ENCODE measurements at places on chromosomes 5 and 9.

DNA sequence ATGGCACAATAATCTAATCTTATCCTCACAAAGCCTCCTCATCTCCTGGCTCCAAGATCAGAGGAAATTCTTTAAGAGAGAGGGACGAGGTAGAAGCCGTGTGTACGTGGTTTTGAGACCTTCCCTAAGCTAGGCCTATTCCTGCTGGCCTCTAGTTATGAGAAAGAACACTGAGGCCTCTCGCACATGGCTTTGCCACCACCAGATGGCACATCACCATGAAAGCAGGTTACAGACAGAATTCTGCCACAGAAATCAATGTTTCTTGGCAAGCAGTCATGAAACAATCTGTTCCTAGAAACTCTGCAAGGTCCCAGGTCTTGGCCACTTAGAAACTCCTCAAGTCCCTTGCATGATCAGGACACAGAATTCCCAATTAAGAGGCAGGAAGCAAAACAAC, 268.2 kb upstream of the TAS2R1 start:
- peak; percentile 47 for DNase-seq

DNA sequence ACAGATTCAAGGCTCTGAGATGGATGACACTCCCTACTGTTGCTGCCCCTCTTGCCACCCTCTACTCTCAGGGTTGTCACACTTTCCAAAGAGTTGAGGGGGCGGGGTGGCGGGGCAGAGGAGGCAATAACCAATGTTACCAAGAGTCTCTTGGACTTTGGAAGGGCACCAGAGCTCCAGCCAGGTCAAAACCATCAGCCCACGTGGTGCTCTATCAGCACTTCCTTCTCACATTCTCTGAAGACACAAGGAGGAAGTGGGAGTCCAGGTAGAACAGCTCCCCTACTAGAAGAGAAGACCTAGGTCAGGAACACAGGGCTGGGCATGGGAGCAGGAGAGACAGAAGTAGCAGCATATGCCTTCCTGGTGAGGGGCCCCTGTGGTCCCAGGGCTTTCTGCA, 33.0 kb upstream of the PIK3R1 start:
- DNase-seq: no peak

DNA sequence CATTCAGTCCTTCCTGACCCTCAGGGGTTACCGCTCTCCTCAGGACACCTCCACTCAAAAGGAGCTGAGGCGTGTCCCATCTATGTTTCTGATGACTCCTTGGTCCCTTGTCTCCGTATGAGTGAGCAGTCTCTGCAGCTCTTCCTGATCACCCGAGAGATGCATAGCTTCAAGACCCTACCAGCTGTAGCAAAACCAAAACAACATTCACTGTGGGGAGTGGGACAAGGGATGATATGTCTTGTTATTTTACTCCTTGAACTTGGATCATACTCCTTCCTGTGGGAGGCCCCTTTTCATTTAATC, 14.4 kb downstream of the GLDC start:
- DNase-seq: no peak

GRCh38 chr9:98882569-98882923, 61.2 kb upstream of the COL15A1 start:
- no peak for DNase-seq

DNA sequence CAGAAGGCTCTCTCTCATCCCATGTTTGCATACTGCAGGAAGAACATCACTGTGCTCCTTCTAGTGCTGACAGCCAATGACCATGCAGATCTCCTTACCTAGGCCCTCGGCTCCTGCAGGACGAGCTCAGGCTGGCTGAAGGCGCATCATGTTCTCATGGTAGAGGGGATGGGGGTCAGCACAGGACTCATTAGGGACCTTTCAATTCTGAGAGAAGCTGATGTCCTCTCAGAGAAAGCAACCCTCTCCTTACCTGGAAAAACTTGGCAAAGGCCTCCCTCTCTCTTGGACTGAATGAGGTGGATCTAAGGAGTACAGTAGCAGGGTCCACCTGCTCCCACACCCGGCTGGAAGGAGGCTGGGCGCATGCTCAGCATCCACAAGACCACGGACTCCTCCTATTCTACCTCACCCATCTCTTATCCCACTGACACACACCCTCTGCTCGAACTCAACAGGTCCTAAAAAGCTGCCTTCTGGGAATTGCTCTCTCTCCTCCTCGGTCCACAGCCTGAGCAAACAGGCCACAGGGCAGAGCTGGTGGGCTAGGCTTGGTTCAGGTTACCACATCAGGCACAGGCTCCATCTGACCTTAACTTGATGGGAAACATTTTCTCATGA, 2.9 kb downstream of the IPPK start:
- no peak for DNase-seq

GRCh38 chr5:85920984-85921383, 696.8 kb upstream of the COX7C start:
- no peak for DNase-seq

DNA sequence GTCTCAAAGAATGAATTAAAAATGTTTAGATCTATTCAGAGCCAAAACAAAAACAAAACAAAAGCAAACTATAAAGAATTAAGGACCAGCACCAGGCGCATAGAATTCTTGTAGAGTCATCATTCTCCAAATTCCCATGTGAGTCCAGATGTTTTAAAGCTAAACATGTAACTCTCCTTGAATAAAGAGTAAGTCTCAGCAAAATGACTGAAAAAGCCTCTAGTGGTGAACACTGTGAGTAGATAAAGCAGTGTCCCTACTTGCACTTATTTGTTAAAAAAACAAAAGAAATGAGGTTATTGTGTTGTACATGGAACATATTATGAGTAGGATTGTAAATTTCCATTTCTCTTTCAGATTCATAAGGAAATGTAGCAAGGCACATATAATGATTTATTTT, 44.0 kb downstream of the NNT start:
- no peak for DNase-seq

DNA sequence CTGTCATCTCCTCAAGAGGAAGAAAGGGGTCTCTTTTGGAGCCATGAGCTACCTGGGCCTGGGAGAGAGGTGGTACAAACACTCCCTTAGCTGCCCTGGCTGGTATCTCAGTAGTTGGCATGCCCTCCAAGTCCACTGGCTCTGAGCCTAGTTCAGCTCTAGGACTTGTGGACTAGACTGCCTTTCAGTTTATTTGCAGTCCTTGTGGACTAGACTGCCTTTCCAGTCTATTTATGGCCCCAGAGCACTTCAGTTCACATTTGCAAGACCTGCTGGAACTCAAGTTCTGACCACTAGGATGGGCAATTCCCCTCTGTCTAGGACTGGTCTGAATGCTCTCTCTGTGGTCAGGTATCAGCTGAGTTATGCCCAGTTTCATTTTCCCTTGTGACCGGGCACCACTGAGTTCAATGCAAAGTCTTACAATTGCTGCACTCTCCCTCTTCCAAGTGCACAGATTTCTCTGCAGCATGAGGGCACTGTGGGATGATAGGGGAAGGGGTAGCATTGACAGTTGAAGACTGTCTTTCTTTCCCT, 1019.0 kb downstream of the TAF11L14 start:
- DNase-seq: no peak

DNA sequence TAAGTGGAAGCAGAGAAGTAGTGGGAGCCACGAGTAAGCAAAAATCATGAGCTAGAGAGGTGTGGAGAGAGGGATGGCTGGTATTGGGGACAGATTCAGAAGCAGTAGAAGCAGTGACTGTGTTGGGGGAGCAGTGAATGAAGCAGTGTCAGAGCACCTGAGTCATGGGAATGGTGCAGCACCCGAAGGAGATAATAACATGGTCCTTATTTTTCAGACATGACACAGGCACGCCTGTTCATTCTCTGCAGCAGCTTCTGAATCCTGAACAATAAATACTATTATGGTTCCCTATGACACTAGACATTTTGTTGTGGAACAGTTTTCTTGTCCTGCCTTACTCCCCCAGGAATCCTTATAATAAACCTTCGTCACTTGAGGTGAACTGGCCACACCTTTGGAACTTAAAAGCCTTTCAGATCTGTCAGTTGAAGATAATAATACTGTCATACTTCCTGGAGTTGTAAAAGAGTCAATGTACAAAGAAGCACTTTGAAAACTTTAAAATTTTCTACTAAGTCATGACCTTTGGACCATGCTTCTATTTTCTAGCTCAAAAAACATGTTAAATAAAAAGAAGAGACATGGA, 7.0 kb upstream of the RASA1 start:
- no peak for DNase-seq

- no peak for DNase-seq
Observed at GRCh38 chr5:30867711-30868110, 325.8 kb upstream of the CDH6 start.

DNA sequence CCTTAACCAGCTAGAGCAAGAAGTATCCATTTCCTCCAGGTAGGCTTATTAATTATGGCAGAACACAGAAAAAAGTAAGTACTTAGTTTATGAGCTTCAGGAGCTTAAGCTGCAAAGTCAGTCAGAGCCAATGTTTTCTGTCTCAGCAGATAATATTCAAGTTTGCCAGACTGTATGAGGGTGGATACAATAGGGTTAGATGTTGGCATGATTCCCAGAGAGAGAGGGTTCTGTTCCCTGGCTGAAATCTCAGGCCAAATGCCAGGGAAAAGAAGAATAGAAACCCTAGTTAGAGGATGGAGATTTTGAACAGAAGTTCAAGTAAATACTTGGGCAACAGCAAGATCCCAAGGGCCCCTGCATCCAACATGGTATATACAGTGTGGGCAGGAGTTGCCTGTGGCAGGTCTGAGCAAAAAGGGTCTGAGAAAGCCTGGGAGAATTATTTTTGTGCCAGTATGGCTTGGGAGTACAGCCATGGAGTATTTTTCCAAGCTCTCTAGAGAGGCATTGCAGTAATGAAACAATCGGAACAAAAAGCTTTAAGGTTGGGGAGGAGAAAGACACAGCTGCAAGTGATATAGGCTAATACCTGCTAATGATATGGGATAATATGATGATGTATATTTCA, 31.0 kb upstream of the ISOC1 start:
- DNase-seq: no peak

DNA sequence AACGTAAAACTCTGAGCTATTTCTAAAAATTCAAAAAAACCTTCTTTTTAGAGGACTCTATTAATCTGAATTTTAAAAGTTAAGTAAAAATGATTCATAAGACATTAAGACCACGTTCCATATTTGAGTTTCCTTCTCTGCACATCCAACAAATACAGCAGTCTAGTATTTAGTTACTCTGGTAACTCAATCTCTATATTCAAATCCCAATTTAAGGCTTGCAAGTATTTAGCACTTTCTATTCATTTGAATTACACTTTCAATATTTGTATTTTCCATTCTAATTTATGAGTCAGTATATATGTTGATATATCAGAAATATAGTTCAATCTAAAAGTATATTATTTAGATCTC, 17.7 kb downstream of the RFX3 start:
- DNase-seq: no peak

DNA sequence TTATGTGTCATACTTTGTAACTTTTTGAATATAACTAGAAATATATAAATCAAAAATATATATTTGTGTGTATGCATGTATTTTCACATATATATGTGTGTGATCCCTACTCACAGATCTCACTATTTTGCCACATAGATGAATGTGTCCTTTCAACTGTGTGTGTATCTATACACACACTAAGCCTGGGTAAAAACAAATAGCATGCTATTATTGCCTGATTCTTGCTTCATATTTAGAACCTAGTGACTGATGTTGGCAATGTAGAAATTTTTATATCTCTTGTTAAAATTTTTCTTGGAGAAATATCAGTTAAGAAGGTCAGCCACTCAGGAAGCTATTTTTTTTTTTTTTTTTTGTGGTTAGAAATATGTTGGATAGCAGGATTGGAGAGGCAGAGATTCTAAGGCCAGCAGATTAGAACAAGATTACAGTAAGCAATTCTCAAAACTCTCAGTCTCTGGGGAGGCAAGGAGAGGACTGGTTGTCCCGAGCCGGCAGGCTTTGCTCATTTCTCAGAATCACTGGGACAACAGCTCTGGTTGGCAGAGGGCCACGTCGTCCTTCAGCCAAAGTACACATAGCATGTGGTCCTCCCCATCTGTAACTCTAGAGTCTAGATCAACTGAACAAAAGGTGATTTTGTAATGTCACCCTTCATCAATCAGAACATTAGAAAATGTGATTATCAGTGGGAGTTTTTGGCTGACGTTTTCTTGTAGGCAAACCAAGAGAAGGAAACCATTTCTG, 19.7 kb downstream of the C6 start:
- DNase-seq: peak; percentile 3

DNA sequence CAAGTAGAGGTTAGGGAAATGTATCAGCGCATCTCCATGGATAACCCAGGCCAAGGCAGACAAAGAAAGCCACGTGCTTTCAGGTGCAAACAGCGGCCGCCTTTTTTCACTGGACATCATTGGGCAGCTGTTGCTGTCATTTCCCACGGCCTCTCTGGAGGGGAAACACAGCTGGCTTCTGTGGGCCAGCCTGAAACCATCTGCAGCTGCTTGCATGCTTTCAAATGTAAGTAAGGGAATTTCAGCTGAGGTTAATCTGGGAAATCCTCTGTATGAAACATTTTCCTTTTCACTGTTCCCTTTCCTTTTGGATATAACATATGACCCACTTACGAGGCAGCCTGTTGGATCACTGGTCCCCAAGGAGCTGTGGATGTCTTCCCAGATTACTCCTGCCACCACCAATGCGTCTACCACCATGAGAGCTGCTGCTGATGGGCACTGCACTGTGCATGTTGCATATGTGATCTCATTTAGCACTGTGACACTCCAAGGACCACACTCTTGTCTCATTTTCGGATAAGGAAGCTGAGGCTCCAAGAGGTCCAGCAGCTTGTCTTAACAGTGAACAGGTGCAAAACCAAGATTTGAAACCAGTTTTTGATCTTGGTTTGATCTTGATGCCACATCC, 106.3 kb downstream of the C9orf152 start:
- no peak for DNase-seq

DNA sequence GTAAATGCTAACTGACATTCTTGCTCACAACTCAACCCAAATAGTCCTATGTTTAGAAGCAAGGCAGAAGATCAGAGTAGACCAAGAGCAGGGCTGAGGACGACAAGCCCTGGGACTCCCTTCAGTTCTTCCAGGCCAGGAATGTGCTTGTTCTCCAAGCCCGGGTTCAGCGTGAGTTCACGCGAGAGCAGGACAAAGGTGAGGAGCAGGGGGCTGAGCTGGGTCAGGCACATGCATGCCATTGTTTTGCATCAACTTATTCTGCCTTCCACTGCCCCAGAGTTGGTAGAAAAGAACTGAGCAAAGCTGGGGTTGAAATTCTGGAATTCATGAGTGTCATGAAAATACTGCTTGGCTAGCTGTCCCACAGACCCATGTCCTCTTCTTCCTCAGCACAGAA, 206.5 kb downstream of the PAX5 start:
- DNase-seq: no peak

DNA sequence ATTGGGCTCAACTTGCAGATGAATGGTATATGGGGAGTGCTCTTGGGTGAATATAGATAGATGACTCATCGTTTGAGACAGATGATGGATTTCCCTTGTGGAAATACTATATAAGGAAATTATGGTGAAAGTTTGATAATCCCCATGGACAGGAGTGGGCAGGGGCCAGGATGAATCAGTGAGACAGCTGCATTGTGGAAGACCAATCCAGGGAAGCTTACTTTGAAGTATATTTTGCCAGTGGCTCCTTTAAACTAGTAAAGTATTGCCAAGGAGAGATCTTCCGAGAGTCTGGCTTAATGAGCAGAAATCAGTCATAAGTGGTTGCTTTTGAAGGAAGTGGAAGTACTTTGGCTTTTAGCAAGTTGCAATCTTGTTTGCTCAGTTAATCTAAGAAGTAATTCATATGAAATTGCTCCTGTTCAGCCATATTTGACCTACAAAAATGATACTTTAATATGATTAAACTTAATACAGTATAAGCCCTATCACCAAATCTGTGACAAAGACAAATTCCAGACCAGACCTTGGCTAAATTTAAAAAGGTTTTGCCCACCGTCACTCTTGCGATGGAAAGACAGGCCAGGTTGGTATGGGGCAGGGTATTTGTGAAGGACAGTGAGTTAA, 9.3 kb upstream of the TNC start:
- no peak for DNase-seq

GRCh38 chr9:14260101-14260500, 53.8 kb downstream of the NFIB start:
- DNase-seq: no peak
